Activated naive CD4-positive, alpha-beta T cell (primary cell): ENCODE measurements at places on chromosomes 13 and 19.

GRCh38 chr19:46413262-46414031 lies at the start of gene CCDC8:
TSS of gene CCDC8 (minus strand) at chr19:46413564. CDS start at chr19:46412810, 754 bp downstream.
- DNase-seq, result no peak

GRCh38 chr13:40290758-40291157 lies 375.7 kb downstream of the FOXO1 start:
- DNase-seq, result no peak

DNA sequence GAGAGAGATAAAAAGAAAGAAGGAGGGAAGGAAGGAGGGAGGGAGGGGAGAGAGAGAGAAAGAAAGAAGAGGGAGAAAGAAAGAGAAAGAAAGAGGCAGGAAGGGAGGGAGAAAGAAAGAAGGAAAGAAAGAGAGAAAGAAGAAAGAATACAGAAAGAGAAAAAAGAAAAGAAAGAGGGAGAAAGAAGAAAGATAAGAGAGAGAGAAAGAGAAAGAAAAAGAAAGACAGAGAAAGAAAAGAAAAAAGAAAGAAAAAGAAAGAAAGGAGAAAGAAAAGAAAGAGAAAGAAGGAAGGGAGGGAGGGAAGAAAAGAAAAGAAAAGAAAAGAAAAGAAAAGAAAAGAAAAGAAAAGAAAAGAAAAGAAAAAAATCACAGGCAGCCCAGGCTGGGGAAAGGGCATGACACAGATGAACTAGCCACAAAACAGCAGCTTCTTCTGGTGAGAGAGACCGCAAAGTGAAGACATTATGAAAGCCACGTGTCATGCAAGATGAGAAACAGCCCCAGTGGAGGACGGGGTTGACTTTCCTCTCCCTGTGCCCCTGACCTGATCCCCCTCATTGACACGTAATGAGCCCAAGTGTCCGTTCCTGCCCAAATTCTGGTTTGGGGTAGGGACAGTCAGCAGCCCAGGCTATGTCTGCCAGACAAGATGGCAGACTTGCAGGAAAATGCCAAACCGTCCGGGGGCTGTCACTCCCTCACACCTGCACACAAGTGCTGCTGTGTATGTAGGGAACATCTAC lies 102.1 kb downstream of the INSR start:
- DNase-seq, result peak; percentile 7

GRCh38 chr19:49210108-49210900 lies 52.7 kb downstream of the TRPM4 start:
- DNase-seq, result no peak

GRCh38 chr19:39083983-39084731 lies at the start of gene ACP7:
TSS of gene ACP7 (plus strand) at chr19:39084368. CDS start at chr19:39085270, 902 bp downstream.
- DNase-seq, result no peak

GRCh38 chr13:25752957-25753551 lies 298.8 kb downstream of the SHISA2 start:
- DNase-seq, result no peak

- DNase-seq, result no peak
These were observed 961.9 kb downstream of the DIAPH3 start for GRCh38 chr13:59201841-59202240.

GRCh38 chr13:101053301-101054093 lies 362.8 kb downstream of the NALCN start:
- DNase-seq, result no peak

- peak; percentile 30 for DNase-seq
These were observed 759 bp downstream of the PPP1R15A start for GRCh38 chr19:48872884-48873475.

GRCh38 chr13:94419925-94420305 lies 59.6 kb downstream of the DCT start:
- DNase-seq, result no peak

GRCh38 chr13:77697217-77698103 lies at the start of gene SLAIN1:
TSS of gene SLAIN1 (plus strand) at chr13:77697687. CDS start at chr13:77697914, 227 bp downstream.
- peak; percentile 69 for DNase-seq

DNA sequence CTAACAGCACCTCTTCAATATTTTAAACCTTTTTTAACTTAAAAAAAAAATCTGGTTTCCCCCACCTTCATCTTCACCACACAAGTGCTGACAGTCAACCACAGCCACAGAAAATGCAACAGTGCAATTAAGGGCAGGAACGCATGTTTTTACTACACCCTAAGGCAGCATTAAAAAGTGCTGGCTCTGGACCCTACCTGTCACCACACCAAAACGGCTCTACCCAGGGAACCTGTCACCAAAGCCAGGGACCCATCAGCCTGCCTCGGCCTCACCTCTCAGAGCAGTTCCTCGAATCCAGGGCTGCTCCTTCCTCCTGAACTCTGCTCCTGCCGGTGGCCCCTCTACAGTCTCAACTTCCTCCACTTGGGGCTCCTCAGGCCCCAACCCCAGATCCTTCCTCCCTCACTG lies 22.5 kb upstream of the SLC35E1 start:
- DNase-seq, result no peak

DNA sequence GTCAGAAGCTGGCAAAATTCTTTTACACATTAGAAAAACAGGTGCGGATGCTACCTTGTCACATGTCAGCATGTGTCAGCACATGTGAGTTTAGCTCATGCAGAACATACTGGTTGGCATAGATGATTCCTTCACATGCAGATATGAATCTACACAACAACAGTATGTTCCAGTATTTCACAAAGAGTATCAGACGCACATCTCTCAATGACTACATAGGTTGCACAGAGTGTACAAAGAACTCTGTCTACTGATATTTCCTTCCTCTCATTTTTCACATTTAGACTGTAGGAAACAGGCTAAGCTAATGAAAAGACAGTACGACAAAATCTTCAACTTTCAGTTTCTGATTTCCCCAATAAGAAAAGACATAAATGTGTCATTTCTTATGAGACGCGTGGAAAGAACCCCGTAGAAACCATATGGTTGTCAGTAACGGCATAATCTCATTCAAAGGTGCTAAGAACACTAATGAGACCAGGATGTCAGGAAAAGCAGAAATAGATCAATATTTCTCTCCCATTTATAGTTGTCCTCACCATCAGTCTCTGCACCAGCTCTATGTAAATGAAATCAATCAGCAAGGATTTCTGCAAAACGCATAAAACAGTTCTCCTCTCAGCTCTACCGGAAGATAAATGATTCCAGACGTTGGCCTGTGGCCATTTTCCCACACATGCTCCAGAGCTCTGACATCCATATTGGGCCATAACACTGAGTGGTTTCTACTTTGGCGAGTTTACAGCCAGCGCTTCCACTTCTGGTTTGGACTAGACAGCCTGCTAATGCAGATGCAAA lies 81.2 kb downstream of the STARD13 start:
- DNase-seq, result no peak

DNA sequence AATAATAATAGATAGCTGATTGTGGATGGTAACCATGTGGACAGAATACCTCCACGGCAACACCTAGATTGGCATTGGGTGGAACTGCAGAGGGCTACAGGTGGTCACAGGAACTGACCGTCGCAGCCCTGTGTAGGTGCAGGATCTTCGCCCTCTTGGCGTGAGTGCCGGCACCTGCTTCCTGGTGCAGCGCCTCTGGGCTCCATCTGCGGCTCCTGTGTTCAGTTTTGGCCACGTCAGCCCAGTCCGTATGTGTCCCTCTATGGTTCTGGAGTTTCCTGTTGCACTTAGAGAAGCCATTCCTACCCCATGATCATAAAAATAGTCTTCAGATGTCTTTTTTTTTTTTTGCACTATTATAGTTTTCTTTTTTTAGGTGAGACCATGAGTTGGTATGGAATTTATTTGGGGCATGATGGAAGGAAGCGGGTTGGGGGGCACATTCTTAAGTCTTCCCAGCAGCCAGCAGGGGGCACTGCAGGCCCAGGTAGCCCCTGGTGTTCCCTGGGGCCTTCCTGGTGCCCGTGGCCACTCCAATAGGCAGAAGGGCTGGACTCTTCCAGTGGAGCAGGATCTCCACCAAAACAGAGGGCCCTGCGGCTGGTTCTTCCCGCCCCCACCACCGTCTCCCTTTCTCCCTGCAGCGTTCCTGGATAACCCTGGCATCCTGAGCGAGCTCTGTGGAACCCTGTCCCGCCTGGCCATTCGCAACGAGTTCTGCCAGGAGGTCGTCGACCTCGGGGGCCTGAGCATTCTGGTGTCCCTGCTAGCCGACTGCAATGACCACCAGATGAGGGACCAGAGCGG lies 10.1 kb upstream of the SLC25A42 start:
- peak; percentile 65 for DNase-seq

- no peak for DNase-seq
These were observed 95.1 kb downstream of the RAB20 start for GRCh38 chr13:110466266-110466915.

DNA sequence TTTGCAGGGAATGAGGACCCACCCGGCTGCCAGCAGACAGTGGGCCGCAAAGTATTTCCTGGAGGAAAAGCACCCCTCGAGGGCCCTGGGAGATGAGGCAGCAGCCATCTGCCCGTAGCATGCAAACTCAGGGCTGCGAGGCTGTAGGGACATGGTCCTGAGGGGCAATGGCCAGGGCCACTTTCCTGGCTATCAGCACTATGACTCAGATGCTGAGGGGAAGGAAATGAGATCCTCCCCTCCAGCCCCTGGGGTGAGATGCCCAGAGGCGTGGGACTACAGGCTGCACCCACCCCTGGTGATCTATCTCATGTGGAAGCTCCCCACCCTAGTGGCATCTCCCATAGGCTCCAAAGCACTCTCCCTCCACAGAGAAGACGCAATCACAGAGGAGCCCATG lies 80.1 kb downstream of the SLC7A1 start:
- DNase-seq, result no peak
